ENCODE measurements at places on chromosomes 5 and 9.

GRCh38 chr9:115350548-115350947 is 232.6 kb upstream of the TNC start:
- DNase-seq = no peak

DNA sequence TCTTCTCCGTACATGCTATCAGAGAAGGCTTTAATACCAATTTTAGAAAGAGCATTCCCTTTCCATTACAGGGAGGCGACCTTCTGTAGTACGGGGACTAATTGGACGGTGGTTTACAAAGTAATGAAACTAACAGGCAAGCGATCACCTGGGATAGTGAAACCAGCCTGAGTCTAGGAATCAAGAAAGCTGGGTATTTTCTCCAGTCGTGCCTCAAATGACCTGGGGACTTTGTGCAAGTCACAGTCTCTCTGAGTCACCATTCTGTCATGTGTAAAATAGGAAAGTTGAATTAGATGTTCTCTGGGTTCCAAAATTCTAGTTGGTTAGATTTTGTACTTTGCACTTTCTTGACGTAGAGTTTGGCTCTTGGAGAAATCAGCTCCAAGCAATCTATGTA is 22.7 kb upstream of the SSBP2 start:
- DNase-seq = no peak

GRCh38 chr5:43042176-43042625 is 2.1 kb upstream of the ANXA2R start:
- DNase-seq = peak; percentile 96

DNA sequence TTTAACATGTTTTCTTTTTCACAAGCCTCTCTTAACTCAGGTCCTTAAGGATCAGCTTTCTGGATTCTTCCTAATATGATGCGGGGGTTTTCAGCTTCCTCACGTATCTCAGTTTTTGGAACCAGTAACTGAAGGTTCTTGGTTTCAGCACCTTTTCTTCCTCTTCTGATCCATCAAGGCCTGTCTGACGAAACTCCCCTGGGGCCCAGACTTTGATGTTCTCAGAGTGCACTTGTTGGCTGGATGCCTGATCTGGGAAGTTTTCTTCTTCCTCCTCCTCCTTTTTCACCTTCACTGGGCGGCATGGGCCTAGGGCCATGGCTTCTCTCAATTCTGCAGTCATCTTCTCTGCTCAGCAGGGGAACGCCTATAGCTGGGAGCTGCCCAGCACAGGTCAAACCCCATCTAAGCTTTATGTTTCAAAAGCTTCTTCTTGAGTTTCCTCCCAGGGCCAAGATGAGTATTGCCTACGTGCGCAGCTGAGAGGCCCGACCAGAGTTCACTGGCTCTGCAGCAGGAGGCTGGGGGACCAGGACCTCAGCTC is 44.8 kb downstream of the GHR start:
- no peak for DNase-seq

GRCh38 chr5:4725594-4725993 is 414.5 kb upstream of the ADAMTS16 start:
- DNase-seq = no peak

DNA sequence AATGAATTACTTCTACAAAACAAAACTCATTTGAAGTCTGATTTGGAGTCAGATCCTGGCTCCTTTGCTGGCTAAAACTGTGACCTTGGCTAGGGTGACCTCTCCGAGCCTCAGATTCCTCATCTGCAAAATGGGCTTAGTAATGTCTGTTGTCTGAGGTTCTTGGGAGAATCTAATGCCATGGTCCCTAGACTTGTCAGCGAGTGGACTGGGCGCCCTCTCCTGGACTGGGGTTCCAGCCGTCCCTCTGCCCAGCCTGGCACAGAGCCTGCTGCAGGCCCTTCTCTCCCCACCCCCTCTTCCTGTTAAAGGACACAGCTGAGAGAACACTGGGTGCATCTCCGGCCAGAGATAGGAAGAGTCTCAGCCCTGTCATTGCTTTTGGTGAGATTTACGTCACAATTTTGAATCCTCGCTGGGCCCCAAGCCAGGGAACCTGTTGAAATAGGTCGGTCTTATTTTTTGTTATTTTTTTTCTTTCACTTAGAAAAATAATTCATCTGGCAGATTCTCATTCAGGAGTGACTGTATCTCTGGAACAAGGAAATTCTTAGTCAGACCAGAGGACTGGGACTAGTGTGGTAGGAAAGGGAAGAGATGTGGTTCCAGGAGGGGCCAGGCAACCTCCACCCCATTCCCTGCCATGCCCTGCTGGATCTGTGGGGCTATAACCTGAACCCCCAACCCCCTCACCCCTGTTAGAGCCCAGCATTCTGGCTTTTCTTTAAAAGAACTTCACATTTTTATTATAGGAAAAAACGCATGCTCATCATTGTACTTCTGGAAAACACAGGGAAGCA is 48.2 kb upstream of the RPL26L1 start:
- DNase-seq = peak; percentile 80

DNA sequence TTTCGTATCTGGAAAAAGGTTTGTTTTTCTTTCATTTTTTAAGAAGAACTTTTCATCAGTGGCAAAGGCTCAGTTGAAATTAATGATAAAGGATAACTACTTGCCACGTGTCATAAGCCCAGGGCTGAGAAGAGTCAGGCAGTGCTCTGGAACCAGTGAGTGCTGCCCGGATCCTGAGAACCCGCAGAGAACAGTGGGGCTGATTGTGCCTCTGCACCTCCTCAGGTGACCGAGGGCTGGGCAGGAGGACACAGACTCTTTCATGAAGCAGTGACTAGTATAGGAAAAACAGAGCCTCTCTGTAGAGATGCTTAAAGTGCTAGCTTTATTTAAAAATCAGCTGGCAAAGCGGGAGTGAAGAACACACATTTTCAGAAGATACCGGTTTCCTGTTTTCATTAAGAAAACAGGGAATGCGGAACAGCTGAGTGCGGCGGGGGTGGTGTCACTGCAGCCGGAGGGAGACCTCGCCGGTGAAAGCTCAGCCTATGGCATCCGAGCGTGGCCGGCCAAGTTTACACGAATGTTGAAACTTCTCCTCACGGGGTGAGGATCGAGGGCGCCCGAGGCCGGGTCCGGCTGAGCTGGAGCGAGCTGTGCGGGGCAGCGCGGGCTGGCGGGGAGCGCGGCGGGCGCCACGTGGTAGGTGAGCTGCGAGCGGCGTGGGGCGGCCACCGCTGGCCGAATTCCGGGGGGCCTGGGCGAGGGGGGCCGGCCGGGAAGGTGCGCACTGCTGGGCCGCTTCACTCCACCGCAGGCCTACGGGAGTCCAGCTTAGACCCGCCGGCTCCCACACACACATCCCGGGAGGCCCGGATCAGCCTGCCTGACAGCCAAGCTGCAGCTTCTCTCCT is 134.7 kb upstream of the DMRT1 start:
- peak; percentile 77 for DNase-seq

- DNase-seq = no peak
These were observed 293.2 kb downstream of the ARHGAP26 start for GRCh38 chr5:143063175-143063970.

DNA sequence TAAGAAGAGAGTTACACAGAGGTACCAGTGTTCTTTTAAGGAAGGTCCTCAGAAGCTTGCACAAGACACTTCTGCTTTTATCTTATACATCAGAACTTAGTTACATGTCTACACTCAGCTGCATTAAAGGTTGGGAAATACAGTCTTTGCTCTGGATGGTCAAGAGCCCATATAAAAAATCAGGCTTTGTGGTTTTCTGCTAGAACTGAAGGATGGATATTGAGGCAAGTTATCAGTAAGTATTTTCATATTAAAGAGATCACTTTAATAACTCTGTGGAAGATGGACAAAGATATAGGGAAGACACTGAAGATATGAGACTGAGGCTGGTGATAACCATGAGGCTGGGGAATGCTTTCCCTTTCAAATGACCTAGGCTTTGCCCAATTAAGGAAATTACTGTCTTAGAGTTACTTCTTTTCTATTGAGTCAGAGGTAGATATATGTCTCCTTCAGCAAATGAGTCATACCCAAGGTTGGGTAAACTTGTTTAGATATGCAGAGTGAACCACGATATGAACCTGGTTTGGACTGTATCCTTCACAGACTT is 87.0 kb upstream of the TNC start:
- peak; percentile 5 for DNase-seq

DNA sequence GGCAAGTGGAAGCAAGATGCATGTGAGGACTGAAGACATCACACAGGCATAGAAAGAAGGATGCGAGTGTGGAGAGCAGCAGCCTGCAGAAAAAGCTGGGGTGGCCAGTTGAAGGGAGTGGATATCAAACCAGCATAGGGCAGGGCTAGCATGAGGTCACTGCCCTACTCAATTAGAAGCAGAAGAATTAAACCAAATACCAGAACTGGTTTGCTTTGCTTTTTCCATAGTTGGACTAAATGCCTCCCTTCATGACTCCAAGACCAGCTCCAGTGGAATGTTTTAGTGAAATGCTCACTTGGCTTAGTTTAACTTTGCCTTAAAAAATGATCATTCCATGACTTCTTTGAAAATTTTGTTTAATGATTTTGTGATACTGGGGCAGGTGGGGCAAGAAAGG is 45.8 kb downstream of the TMEM167A start:
- no peak for DNase-seq

- DNase-seq = no peak
These were observed 147.3 kb downstream of the ACTL7B start for GRCh38 chr9:108708448-108708847.

DNA sequence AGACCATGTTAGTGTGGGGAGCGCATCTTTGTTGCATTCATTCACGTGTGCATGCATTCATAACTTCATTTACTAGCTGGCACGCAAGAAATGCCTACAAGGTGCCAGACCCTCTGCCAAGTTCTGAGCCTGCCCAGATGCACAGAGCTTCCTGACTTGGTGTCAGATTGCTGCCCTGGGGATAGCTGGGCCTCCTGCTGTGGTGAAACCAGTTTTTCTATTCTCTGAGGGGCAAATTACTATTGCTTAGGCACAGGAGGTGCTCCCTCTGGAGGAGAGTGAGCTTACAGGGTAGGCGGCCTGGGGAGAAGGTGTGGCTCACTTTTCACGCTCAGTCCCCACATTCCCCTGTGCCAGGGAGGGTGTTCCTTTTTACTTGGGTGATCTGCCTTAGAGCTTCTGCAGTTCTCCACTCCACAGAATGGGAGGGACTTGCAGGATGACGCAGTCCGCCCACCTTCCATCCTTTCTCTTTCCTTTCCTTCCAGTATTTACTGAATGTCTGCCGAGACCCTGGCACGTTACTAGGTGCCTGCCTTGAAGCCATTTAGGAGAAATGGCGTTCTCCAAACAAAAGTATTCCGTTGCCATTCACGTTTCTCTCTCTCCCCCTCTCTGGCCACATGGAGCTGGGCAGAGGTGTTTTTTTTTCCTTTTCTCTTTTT is 27.9 kb upstream of the CTNNA1 start:
- DNase-seq = peak; percentile 73

- peak; percentile 81 for DNase-seq
These were observed 3.1 kb downstream of the GTF3C4 start for GRCh38 chr9:132673355-132673754.

DNA sequence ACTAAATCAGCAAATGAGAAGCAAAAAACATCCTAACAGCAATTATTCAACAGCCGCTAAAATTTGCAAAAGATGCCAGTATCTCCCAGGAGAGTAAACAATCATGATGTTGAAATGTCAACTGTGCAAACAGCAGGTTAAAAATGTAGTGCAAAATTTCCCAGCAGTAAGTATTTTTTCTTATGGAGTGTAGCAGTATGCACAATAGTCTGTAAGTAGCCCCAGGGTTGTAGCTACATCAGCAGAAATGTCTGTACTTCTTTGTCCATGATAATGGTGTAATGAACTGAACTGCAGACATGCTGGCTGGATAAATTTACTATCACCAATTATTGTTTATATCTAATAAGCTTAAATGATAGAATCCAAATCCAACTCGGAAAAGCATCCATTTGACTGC is 31.4 kb downstream of the GRIN3A start:
- no peak for DNase-seq

- DNase-seq = peak; percentile 82
These were observed at the start of gene FRMPD1 for GRCh38 chr9:37650873-37651768. Gene FRMPD1 (plus strand): TSS chr9:37650954. CDS start chr9:37692642, 41,688 bp downstream.

- peak; percentile 20 for DNase-seq
These were observed 10.3 kb upstream of the FST start for GRCh38 chr5:53469946-53470687.

DNA sequence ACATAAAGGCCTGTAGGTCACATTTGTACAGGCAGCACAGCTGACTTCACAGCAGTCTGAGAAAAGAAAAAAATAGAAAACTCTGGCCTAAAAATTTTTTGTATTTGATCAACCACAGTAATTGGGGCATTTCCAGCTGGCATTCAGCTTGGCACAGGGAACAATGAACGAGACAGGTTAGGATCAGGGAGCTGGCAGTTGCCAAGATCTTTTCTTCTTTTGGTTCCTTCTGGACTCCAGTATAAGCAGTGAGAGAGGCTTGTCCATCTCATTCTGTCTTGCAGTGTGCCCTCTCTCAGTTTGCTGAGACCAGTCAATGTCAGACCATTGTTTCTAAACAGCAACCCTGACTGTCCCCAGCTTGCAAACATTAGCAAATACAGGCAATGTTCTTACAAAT is 601.1 kb downstream of the TLR4 start:
- no peak for DNase-seq

DNA sequence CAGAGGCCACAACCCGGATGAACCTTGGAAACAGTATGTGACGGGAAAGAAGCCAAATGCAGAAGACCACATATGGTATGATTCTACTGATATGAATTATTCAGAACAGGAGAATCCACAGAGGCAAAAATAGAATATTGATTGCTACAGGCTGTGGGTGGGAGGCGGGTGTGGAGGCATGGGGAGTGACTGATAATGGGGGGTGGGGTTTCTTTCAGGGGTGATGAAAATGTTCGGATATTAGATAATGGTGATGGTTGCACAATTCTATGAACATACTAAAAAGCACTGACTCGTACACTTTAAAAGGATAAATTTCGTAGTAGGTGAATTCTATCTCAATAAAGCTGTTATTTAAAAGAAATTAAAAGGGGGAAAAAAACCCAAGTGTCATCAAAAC is 10.7 kb downstream of the IL4 start:
- DNase-seq = peak; percentile 74
